ENCODE measurements at places on chromosomes 1 and 21.

DNA sequence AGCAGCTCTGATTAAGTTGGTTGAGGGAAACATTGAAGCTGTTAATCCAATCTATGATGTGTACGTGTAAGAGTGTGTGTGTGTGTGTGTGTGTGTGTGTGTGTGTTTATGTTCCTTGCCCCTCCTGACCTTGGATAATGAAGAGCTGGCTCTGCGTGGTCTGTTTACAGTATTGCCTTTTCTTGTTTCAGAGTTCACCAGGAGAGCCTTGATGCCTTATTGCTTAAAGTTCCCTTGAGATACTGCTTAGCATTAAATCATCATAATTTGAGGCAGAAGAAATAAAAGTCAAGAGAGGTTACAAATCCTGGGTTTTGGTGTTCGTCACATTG, 36.4 kb downstream of the CAPN8 start:
- DNase-seq, result no peak

GRCh38 chr1:15430787-15431570, 7.3 kb upstream of the CTRC start:
- DNase-seq, result peak; percentile 47

DNA sequence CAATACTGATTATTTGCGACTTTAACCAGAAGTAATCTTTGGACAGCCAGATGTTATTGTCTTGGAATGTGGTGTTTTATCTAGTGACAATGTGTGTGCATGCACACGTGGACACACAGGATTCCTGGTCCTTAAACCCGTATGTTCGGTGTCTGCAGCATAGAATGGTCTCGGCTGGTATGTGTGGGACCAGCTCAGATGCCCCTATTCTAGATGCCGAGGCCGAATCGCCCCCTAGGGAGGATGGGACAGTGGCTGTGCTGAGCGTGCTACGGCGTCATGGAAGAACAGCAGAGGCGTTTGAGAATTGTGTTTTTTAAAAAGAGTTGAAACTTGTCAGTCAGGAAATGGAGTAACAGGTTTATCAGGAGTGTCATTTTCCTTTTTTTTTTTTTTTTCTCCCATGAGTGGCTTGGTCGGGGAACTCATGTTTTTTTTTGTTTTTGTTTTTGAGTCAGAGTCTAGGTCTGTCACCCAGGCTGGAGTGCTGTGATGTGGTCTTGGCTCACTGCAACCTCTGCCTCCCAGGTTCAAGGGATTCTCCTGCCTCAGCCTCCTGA, 30.1 kb downstream of the SKI start:
- no peak for DNase-seq

DNA sequence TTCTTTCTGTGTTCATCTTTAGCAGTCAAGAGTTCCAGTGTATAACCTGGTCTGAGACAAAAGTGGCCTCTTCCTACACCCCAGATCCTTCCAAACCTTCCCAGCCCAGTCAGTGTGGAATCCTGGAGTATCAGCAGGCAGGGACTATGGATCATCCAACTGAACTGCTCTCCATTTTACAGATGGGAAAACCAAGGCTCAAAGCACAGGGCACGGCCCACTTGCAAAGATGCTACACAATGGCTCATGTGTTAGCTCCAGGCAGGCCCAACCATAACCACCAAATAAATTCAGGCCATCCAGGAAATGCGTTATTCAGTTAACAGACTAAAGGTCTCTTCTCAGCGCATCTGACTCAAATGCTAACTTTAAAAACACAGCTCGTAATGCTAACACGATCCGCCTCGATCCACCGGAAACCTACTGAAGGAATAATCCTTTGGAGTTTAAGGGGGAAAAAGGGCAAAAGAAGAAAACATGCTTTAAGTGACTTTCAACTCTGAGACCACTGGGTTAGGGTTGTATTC, 7.1 kb downstream of the GLIS1 start:
- DNase-seq, result no peak

DNA sequence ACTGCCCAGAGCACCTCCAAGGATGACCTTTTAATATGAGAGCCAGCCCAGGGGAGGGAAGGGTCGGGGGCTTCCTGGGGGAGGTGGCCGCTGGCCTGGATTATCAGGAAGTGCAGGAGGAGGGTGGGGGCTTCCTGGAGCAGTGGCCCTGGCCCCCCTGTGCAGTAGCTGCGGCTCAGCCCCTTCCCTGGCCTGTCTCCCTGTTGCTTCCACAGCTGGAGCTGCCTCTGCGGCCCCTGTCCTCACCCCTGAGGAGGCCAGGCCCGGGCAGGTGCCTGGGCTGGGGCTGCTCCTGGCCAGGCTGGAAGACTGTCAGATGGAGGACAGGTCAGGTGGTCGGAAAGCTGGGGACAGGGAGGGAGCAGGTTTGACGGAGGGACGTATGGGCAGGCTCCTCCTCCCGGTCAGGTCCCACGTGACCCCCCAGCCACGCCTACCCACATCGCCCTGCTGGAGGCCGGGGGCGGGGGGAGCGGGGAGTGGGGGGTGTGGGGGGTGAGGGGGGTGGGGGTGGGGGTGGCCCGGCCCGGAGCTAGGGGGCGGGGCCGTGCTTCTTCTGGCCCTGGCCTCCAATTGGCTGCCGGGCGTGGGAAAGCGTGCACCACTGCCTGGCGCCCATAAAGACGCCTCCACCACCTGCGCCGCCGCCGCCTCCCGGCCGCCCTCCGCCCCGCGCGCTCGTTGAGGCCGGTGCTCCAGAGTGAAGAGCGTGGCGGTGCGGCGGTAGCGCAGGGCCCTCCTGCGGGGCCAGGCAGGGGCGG, 10.2 kb upstream of the TNFRSF14 start:
- peak; percentile 86 for DNase-seq

GRCh38 chr1:156910309-156910782, 10.1 kb upstream of the LRRC71 start:
- DNase-seq, result peak; percentile 79

DNA sequence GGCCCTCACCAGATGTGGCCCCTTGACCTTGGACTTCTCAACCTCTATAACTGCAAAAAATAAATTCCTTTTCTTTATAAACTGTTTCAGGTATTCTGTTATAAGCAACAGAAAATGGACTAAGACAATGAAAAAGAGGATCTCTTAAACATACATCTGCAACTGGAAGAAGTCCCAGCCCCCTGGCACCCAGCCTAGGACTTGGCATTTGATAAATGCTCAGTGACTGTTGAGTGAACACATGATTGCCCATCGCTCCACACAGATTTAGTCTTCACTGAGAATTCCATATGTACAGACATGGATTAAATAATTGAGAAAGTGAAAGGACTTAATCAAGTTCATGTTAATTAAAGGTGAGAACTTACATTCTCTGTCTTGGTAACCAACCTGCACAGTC, 344.9 kb upstream of the RUNX1 start:
- DNase-seq, result no peak

- DNase-seq, result no peak
Measured at GRCh38 chr1:227131193-227131592, 187.1 kb downstream of the CDC42BPA start.

DNA sequence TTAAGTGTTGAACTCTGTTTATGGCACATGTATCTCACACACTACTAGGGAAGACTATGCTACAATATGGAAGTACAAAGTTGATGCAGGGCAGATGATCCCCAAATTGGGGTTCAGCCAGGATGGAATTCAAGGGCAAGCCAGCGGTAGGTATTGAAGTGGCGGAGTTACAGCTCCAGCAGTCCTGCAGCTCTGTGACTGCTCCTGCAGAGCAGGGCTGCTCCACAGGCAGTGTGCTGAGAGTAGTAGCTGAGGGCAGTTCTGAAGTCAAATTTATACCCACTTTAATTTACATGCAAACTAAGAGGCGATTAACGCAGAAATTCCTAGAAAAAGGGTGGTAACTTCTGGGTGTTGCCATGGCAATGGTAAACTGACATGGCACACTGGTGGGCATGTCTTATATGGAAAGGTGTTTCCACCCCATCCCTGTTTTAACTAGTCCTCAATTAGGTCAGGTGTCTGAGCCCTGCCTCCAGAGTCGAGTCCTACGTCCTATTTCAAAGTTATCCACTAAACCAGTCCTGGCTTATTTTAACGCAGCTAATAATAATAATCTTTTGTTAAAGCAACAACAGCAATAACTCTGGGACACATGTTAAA, 20.6 kb upstream of the CENPF start:
- DNase-seq, result no peak

GRCh38 chr1:110582378-110582777, 23.8 kb downstream of the KCNA2 start:
- no peak for DNase-seq

- DNase-seq, result no peak
Measured at GRCh38 chr1:82446236-82446635, 645.5 kb downstream of the ADGRL2 start.

DNA sequence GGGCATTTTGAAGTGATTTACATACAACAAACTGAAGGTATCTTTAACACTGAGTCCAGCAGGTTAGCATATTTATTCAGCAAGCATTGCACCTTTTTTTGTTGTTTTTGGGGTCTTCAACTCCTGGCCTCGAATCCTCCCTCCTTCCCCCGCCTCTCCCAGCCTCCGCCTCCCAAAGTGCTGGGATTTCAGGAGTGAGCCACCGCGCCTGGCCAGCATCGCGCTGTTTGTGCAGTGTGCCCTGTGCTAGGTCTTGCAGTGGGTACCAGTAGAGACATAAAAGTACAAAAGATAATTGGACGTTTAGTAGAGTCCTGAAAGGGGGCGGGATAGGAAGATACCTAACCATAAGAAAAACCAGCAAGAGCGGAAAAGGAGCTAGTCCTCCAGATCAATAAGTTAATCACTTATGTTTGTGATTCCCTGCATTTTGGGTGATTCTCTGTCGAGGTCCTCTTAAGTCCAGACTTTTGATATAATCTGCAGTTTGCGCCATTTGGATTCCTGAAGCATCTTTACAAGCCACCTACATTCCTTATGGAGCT, 111.8 kb downstream of the OSBPL9 start:
- DNase-seq, result no peak

- DNase-seq, result no peak
Measured at GRCh38 chr1:33818071-33818470, 45.8 kb upstream of the HMGB4 start.

GRCh38 chr21:21199342-21200102, 201.3 kb downstream of the NCAM2 start:
- DNase-seq, result no peak

DNA sequence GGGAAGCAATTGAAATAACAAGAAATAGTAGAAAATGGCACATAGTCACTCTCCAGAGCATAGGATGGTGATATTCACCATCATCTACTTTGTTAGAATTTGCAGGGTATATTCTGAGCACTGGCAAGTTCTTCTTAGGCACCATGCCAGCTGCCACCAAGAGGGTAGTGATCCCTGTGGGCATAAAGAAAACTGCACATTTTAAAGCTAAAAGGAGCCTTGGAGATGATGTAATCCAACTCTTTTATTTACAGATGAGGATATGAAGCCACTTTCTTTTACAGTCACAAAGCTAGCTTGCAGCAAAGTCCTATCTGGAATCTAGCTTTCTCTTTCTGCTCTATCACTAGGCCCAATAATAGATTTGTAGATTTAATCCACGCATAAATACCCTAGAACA, 69.0 kb downstream of the PTGER3 start:
- no peak for DNase-seq

DNA sequence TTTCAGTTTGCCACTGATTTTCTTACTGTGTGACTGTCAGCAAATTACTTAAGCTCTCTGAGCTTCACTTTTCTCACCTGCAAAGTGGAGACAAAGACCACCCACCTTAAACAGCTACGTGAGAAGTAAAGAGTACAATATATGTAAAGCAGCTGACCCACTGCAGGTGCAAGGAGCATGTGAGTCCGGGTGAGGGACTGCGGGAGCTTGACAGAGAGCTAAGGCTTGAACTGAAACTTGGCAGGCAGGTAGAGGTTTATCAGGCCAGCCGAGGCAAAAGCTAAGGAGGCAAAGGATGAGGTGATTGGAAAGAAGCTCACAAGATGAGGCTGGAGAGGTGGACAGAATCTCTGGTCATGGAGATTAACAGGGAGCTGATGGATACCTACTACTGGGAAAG, 36.6 kb downstream of the NIBAN1 start:
- DNase-seq, result no peak

Measured in D721Med (cell line).